ENCODE measurements at places on chromosomes 12 and 14.

DNA sequence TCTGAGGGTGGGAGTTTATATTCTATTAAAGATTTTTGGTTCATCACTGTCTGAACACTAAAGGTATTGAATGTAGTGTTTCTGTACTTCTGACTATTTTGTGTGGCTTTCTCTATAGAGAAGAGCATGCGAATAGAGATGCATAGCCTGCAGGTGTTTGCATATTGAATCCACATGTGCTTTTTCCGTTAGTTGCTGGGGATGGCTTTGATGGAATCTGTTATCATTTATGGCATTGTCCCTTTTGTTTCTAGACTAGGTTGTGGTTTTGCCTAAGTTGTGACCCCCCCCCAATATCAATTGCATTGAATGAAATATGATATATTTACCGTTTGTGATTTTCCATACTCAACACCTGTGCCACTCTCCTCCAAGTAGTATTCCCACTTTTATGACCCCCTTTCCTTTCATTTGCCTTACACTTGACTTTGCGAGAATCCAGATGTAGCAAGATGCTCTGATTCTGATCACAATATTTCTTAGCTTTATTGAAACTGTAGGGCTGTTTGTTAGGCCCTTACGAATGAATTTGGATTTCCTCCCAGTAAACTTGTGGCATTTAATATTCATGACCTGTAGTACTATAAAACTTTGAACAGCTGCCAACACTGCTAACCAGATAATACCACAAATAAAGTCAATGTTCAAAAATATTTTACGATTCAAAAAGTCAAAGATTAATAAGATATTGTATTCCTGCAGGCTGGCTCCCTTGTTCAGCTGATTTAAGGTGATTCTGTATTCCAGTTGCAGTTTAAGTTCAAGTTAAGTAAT lies 176.4 kb downstream of the TMTC2 start:
- DNase-seq = no peak

- no peak for DNase-seq
Measured at GRCh38 chr12:76446090-76446489, 97.9 kb upstream of the BBS10 start.

DNA sequence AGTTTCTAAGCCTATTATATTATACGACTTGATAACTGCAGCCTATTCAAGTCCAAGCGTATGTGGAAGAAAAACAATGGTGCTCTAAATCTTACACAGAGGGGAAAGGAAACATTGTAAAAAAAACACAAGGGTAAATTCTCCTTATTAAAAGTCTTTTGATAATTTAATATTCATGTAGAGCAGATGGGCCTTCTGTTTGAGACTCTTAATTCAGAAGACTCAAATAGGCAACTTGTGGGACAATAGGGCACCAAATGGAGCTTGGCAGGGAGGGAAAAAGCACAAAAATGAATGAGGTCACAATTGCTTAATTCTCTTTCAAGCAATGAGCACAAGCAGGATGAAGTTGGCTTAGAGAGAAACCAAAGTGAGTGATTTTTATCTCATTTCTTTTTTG lies 159.4 kb downstream of the NELL2 start:
- DNase-seq = no peak

DNA sequence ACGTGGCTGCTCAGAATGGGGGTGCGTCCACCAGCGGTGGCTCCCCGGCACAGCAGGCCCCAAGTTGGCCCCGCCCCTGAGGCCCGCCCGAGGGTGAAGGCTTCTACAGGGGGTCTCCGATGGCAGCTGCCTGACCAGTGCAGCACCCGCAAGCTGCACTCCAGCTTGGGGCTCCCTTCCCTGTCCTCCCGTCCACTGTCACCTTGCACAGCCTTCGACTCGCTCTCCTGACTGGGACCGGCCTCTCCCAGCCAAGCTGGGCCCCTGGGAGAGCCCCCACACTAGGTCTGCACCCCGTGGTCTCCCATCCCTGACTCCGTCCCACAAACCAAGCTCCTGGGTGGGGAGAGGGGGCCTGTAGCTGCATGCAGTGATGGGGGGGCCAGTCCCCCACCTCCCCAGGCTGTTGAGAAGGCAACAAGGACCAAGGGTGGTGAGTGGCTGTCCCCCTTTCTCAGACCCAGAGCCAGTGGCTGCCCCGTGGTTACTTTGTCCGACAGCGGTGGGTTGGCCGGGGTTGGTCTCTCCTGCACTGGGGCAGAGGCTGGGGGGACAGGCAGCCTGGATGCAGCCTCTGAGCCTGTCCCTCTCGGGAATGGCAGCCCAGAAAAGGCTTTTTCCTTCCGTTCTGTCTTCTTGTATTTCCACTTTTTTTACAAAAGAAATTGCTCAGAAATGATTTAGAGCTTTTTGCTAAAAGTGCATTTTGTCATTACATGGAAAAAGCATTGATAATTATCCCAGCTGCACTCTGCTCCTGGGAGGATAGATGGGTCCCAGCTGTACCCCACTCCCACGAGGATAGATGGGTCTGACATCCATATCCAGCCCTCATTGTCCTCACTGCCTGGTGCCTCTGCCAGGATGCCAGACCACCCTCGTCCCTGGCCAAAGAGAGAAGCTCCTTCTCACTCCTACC lies 217.0 kb downstream of the KIF26A start:
- DNase-seq = no peak

DNA sequence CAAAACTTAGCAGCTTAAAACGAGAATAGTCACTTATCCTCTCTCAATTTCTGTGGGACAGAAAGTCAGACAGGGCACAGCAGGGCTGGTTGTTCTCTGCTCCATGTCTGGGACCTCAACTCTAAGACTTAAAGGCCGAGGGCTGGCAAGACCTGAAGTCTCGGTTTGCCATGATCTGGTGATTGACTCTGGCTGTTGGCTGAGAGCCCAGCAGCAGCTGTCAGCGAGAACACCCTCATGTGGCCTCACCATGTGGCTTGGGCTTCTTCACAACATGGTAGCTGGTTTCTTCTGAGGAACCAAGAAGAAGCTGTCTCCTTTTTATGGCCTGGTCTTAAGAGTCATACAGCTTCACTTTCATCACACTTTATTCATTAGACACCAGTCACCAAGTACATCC lies 1.7 kb upstream of the VASH1 start:
- no peak for DNase-seq

DNA sequence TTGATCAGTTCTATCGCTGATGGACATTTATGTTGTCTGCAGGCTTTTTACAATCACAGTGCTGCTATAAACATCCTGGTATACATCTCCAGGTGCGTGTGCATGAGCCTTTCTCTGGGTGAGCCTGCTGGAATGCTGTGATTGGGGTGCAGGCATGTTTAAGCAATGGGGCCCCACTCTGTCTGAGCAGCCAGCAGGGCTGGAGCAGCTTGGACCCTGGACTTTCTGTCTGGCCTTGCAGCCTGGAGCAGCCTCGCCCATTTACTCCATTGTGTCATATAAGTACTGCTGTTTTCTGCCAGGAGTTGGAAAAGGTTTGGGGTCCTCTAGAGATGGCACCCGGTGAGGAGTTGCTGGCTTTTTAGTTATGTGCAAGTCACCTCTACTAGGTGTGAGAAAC lies 199.0 kb downstream of the KIF26A start:
- DNase-seq = no peak

Measured in renal pelvis (tissue), 12 donors.